Right renal pelvis (tissue), 4 donors: ENCODE measurements at places on chromosomes 2 and 18. TPM values are rescaled to one million over a fixed set of nuclear protein-coding genes. Genes with fewer than 3 reads are reported as not detected.

- DNase-seq = no peak
These were observed 187.8 kb upstream of the SIX3 start for GRCh38 chr2:44753552-44754285.

DNA sequence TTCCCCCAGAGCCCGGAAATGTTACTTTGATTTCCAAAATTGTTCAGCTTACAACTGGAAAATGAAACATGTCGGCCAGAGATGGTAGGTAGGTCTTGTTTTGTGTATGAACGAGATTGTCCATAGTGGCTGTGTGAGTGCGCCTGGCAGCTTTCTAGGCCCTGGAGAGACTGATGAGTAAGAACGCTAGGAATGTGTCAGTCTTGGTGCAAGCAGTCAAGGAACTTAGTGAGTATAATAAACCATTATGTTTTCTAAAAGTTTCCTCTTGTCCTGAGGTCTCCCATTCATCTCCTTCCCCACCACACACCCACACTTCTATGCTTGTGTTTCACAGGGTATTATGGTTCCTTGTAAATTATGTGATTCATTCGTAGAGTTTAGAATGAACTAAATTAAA lies 234.2 kb downstream of the CDH2 start:
- no peak for DNase-seq

DNA sequence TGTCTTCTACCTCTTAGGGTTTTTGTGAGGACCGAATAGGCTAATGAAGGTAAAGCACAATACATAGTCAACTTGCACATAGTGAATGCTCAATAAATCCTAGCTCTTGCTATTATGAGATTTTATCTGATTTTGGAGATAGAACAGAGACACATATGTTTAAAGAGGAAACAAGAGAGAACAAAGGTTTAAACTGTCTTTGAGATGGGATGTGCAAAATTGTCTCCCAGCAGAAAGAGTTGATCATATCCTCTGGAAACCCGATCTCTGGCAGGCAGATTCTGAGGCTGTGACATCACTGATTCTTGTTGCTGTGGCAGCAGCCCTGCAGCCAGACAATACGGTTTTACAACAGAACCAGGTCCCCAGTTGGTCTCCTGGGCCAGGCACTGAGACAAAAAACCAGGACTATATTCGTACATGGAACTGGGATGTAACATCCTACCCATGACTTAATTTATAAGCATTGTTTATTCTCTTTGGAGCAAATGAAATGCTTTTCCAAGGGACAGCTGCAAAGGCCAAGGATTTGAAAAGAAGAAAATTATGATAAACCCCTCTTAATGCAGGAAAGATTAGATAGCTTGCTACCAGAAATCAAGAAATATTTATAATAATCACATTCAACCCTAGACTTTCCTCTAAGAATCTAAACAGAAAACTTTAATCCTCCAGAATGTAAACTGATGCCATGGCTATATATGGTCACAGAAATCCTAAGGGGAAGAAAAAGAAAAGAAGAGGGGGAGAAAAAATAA lies 80.2 kb downstream of the SLC8A1 start:
- DNase-seq = no peak

DNA sequence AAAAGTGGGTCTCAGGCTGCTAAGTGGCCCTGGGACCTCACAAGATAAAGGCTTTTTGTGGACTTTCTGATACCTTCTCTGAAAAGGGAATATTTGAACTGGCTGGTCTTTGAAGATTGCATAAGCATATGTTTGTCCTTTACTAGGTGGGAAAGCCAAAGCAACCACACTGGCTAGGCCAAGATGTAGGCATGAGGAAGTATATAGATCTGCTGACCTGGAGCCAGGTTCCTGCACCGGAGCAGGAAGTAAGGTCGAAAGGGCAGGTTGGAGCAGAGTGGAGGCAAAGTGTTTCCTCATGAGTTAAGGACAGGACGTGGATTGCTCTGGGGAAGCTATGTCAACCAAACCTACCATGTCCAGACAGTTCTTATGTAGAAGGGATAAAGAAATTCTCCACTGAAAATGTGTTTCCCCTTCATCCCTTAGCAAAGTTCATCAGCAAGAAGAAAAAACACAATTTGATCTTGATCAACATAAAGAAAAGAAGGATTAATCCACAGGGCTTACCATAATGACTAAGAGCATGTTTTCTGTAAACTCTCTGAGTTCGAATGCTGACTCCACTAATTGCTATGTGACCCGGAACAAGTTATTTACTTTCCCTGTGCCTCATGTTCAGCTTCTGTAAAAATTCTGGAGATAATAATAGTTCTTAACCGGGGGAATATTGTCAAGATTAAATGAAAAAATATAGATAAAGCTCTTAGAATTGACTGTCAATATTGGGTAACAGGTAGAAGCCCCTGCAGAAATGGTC lies 156.1 kb upstream of the SRD5A2 start:
- no peak for DNase-seq

DNA sequence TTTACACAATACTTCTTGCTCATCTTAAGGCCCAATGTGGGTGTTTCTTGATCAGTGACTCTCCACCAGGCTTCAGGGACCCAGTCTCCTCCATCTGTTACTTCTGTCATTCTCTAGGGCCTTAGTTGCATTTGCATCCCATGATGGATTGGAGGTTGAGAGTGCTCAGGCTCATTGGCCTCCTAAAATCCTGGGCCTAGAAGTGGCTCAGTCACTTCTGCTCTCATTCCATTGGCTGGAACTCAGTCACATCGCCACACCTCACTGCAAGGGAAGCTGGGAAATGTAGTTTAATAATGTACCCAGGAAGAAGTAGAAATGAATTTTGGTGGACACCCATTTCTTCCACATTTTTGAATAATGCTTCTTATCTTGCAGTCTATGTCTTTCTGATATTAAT lies 223.5 kb downstream of the HRH4 start:
- no peak for DNase-seq

DNA sequence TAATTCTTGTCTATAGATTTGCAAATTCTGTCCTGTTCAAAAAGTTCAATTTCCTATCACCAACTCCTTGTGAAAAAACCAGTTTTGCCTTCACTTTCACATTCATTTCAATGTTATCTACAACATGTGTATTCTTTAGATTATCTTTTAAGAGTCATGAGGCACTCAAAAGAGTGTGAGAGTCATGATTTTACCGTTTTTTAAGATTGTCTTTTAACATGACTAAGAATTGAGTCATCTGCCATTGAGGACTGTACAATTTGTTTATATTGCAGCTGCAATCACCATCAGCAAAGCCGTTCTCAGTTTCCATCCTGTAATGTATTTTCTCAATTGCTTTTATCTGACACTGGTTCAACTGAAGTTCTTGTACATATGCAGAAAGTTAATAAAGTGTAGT lies 275.8 kb downstream of the LNPK start:
- no peak for DNase-seq

DNA sequence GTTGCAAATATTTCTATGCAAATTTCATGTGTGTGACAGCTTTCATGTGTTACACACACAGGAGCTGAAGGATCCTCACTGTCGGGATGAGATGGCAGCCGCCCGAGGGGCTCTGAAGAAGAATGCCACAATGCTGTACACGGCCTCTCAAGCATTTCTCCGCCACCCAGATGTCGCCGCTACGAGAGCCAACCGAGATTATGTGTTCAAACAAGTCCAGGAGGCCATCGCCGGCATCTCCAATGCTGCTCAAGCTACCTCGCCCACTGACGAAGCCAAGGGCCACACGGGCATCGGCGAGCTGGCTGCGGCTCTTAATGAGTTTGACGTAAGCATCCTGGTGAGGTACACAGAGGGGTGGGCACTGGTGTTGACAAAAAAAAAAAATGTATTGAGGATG lies 361.2 kb downstream of the CTNNA2 start:
- no peak for DNase-seq

GRCh38 chr2:8413589-8414135 lies 268.2 kb upstream of the ID2 start:
- DNase-seq = no peak

DNA sequence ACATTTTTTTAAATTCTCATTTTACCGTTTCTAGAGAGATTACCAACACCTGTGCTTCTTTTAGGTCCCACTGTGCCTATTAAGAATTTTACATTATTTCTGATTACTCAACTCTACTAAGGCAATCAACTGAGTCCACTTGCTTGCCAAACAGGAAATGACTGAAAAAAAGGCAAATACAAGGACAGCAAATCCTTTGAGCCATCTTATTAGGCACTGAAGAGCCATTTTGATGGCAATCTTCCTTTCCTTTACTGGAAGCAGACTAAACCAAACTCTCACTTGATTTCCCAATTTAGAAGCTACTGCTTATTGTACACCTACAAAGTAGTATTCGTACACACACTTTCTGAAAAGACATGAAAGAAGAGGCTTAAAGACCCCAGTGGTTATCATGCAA lies 121.4 kb upstream of the COL3A1 start:
- DNase-seq = no peak

GRCh38 chr2:1979569-1979968 lies 235.3 kb upstream of the PXDN start:
- DNase-seq = no peak

GRCh38 chr2:233852056-233852455 lies 2.3 kb downstream of the HJURP start:
- no peak for DNase-seq

GRCh38 chr2:54366487-54367280 lies 89.4 kb upstream of the SPTBN1 start:
- no peak for DNase-seq

DNA sequence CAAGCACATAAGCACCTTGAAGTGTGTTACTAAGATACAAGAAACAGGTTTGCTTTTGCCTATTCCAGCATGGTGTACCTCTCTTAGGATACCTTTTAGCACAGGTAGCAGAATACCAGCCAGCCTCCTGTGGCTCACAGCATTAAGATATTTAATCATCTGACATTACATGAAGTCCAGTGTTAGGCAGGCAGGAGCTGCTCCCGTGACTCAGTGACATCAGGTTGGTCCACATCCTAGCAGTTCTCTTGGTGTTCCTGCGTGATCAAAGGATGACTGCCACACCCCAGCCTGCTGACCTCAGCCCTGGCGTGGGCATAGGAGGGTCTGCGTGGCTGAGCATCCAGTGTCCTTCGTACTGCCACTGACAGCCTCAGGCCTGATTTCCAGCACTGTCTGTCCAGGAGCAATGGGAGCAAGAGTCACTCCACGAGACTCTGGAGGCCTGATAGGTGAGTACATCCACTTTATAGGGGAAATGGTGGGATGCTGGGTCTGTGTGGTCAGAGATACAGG lies 3.6 kb upstream of the DTYMK start:
- no peak for DNase-seq

- no peak for DNase-seq
These were observed 117.5 kb downstream of the TMEM163 start for GRCh38 chr2:134601264-134601663.

- DNase-seq = no peak
These were observed 207.1 kb downstream of the ZNF521 start for GRCh38 chr18:25144820-25145219.

- DNase-seq = no peak
These were observed 10.8 kb downstream of the SPAST start for GRCh38 chr2:32074134-32074506.

GRCh38 chr2:25441353-25441752 lies 99.6 kb upstream of the DNMT3A start:
- no peak for DNase-seq

GRCh38 chr18:22324191-22325131 lies 93.3 kb downstream of the CTAGE1 start:
- no peak for DNase-seq

DNA sequence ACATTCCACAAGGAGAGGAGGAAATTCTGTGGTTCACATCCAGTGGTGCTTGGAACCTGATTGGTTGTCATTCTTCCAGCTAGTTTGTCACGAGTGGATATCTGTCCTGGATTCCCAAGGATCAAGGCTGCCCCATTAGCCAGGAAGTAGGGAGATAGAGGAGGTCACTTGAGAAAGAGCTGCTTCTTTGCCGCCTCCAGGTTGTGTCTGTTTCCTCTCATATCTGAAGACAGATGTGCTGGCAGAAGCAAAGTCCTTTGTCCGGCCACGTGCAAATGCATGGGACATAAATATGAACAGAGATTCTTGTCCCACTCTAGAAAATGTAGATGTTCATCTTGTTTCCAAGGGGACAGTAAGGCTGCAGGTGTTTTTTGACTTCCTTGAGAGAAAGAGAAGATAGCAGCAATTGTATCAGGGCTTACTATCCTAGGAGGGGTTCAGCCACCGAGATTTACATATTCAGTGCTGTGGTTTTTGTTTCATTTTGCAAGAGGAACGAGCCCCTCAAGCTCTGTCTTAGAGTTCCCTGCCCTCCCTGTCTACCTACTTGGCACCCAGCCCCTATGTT lies 174.4 kb downstream of the RPIA start:
- no peak for DNase-seq

DNA sequence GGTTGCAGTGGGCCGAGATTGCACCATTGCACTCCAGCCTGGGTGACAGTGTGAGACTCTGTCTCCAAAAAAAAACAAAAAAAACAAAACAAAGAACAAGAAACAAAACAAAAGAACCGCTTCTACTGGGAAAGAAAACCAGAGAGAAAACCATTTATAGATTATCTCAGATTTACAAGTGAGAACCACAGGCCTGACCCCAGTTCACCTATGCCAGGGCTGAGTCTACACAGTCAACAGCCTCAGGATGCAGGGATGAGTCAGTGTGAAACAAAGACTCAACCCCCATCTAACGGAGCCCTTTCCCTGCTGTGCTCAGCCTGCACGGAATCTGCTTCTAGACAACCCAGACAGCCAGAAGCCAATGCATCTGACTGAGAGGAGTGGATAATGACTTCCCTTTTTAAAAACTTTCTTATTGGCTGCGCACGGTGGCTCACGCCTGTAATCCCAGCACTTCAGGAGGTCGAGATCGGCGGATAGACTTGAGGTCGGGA lies 25.5 kb upstream of the YWHAQ start:
- no peak for DNase-seq

DNA sequence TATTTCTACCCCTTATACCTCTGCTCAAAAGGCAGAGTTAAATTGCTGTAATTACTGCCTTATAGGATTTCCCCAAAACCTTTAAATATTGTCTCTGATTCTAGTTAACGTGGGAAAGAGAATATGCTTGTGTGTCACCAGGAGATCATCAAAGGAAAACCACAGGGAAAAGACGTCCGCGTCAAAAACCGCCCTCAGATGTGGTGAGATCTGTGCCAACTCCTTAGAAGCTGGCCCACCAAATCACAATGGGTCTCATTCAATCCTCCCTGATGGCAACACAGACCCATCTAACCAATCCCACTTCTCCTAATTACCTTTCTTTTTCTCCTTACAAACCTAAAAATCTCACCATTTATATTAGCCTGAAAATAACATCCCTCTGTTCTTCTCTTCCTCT lies 25.4 kb downstream of the VPS54 start:
- no peak for DNase-seq

The CD8B2 gene
- polyA plus RNA-seq = 0.18 TPM

The CD28 gene
- 2.3 TPM for polyA plus RNA-seq

The MC2R gene
- not detected for polyA plus RNA-seq

The CUL3 gene
- 137 TPM for polyA plus RNA-seq

The IL36RN gene
- not detected for polyA plus RNA-seq

The TUBA3E gene
- 0.04 TPM for polyA plus RNA-seq

The ALPI gene
- not detected for polyA plus RNA-seq

The CNTNAP5 gene
- 0.04 TPM for polyA plus RNA-seq

The WIPF1 gene
- 26.7 TPM for polyA plus RNA-seq

The KCNG2 gene
- 0.14 TPM for polyA plus RNA-seq

The CD302 gene
- polyA plus RNA-seq = 12.0 TPM

The CCDC150 gene
- polyA plus RNA-seq = 16.7 TPM

The PAX8 gene
- polyA plus RNA-seq = 294 TPM

The TCF23 gene
- 0.59 TPM for polyA plus RNA-seq
